ENCODE measurements at places on chromosomes 4 and X.
A peak's percentile ranks its signal among the peaks of the same experiment; 100 is the strongest.

DNA sequence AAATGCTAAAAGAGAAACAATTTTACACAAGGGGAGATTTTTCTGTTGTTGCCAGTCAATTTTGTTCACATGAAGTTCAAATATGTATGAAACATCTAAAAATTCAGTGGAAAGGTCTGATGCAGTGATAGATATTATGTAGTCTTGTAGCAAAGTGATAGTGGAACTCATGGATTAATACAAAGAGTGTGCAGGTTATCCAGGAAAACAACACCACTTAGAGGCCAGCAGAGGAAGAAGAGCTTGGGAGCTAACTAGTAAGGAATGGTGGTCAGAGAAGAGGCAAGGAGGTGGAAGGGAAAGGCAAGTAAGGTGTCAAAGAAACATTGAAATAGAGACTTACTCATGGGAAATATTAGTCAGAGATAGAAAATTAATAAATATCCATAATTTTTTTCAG lies 395.6 kb downstream of the MAPK10 start:
- no peak for DNase-seq

DNA sequence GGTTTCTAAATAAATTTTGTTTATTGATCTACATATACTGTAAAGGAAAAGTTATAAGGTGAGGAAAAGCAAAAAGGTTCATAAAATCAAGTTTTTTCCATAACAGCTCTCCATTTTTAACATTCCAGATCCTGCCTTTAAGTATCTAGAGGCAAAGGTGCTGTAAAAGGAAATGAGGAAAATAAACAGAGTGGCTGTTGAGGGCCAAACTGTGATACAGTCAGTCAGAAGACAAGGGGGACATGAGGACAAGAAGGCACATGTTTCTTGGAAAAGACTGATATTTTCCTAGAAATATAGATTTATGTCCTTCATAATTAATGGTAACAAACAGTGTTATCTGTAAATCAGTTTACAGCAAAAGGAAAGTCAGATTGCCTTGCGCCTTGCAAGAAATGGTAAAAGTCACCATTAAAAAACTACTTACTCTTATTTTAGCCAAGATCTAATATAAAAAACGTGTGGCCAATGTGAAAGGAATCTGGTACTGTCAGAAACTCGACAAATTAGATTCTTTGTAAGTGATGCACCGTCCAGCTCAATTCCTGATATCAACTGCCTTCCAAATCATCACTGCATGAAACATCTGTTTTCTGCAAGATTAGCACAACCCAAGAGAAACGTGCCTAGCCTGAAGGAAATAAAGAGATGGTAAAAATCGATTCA lies 34.0 kb upstream of the VEGFD start:
- DNase-seq: no peak

- DNase-seq: no peak
Measured at GRCh38 chr4:74453829-74454742, 9.2 kb downstream of the AREG start.

- no peak for DNase-seq
Measured at GRCh38 chrX:32448320-32448719, 763.0 kb downstream of the DMD start.

DNA sequence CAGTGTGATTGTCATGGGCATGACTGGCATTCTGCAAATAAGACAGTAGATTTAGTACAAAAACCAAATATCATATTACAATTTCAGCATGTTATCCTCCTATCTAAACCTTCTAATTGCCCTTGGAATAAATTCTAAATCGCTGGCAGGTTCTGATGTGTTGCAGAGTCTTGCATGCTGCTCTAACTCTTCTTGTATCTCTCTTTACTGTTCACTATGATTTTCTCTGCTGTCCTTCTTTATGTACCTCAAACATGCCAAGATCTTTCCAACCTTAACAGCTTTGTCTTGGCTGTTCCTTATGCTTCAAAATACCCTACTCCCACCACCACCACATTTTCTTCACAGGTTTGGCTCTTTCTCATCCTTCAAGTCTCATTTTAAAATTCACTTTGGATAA lies 43.0 kb upstream of the KCNIP4 start:
- DNase-seq: no peak

DNA sequence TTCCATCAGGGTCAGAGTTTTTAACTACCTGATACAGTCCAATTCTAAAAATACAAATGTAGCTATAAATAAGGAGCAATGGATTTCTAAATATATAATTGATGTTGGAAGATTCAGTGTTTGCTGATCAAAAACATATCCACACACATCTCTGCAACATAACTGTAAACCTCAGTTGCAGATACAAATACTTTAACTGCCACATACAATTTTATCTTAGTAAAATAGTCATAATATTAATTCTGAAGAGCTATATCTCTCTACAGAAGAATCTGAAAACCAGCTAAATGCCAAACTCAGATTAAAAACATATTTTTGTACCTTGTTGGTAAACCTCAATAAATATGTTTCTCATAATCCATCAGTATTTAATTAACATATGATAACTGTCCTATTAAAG lies 674.3 kb upstream of the INTU start:
- no peak for DNase-seq

DNA sequence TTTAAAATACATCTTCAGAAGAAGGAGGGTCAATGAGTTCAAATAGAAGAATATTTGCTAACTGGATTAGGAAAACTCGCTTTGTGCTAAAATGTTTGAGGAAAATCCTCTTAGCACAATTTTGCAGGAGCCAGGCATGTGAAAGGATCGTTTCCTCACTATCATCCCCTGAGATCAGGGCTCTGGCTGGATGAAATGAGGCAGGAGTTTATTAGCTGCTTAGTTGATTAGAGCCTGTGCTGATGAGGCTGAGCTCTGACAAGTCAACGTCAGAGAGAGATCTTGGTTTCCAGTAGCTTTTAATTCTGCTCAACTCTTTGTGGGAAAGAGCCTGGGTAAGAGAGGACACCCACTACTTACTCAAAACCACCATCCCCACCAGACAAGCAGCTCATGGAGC lies 8.0 kb upstream of the DRD5 start:
- DNase-seq: no peak

GRCh38 chr4:160709026-160709425 lies 1454.8 kb downstream of the FSTL5 start:
- DNase-seq: no peak

DNA sequence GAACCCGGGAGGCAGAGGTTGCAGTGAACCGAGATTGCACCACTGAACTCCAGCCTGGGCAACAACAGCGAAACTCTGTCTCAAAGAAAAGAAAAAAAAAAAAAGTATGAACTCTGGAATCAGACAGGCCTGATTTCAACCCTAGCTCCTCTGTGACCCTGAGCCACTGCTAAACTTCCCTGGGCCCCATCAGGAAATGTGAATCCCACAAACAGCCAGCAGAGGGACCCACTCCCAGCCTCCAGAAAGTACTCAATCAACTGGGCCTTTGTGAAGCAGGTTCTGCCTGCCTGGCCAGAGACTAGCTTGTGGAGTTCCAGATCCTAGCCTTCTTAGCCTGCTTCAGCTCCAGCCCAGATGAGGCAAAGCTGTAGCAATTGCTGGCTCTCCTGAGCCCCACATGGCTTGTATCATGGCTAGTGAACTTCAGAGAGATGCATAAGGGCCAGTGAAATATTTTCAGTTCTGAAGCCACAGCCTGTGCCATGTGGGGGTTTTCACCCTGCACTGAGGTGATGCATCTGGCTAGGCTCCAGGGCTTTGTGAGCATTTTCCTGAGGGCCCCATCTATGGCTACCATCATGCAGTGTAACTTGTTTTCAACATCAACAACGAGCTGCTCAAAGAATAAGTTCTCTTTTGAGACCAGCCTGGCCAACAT lies 7.2 kb upstream of the IDS start:
- DNase-seq: peak; percentile 39

DNA sequence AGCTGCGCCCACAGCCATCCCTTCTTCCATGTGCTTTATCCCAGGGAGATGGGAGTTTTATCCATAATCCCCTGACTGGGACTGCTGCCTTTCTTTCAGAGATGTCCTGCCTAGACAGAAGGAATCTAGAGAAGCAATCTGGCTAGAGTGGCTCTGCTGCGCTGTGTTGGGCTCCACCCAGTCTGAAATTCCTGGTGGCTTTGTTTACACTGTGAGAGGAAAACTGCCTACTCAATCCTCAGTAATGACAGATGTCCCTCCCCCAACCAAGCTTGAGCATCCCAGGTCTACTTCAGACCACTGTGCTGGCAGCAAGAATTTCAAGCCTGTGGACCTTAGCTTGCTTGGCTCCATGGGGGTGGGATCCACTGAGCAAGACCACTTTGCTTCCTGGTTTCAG lies 116.9 kb upstream of the AR start:
- DNase-seq: no peak

DNA sequence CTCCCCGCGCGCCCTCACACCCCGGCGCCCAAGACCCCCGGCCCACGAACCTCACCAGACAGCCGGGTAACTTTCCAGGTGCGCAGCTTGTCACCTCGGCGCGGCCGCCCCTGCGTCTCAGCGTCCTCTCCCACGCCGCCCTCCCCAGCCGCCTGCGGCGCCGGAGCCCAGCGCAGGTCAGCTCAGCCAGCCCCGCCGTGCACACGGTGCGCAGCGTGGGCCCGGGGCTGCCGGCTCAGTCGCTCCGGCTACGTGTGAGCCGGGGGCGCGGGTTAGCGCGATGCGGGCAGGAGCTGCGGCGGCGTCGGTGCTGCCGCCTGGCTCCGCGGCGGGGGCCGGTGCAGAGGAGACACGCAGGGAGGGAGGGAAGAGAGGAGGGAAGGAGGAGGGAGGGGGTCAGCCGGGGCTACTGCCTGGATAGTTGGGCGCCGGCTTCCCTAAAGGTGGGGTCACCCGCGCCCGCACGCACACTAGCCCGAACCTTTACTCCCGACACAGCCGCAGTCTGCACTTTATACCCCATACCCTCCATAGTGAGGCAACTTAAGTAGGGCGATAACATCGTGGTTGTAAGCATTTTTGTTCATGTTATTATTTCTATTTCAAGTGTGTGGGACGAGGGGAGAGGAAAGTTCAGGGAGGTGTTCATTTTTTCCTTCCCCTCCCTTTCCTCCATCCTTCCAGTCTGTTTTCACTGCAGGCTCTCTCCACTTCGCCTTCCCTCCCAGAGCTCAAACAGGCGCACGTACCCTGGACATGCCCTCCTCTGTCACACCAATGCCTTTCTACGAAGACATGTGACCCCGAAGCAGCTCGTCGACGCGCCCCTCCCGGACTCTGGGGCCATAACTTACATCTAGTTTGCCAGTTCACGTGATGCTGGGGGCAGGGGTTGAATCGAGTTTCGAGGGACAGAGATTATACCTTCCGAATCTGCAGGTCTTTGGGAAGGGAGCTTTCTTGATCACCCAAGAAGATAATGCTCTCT lies at the start of gene PRKG2:
Gene PRKG2 (minus strand): TSS at position 342 of the 988 bp plus-strand sequence. CDS start 10,175 bp downstream, outside the sequence.
- DNase-seq: peak; percentile 84

DNA sequence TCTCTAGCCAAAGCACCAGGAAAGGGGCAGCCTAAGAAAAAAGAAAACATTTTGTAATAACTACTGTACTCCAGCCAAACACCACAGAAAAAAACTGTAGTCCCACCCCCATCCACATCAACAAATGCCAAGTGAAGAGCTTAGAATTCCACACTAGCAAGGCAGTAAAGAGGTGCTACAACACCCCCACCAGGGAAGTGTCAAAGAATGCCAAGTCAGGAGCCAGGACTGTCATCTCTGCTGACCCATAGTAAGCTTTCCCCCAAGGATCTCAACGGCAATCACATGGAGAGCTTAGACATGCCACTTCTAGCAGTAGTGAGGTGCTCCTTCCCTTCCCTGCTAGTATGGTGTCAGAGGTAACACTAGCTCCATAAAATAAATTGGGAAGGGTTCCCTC lies 34.4 kb upstream of the CCDC160 start:
- DNase-seq: no peak

GRCh38 chrX:825991-826390 lies 195.4 kb downstream of the SHOX start:
- no peak for DNase-seq

GRCh38 chr4:1300466-1301455 lies 11.1 kb downstream of the MAEA start:
- peak; percentile 59 for DNase-seq

GRCh38 chr4:139603576-139604410 lies 47.8 kb upstream of the SETD7 start:
- no peak for DNase-seq

GRCh38 chr4:4502694-4503311 lies 39.0 kb downstream of the STX18 start:
- no peak for DNase-seq
